ENCODE measurements at places on chromosomes 12 and 14.

GRCh38 chr12:109679501-109680263 lies 33.9 kb upstream of the FAM222A start:
- no peak for DNase-seq

GRCh38 chr14:60652674-60653651 lies 3.7 kb upstream of the SIX1 start:
- DNase-seq = no peak

- DNase-seq = no peak
Measured at GRCh38 chr14:92997343-92998061, 74.6 kb downstream of the CHGA start.

DNA sequence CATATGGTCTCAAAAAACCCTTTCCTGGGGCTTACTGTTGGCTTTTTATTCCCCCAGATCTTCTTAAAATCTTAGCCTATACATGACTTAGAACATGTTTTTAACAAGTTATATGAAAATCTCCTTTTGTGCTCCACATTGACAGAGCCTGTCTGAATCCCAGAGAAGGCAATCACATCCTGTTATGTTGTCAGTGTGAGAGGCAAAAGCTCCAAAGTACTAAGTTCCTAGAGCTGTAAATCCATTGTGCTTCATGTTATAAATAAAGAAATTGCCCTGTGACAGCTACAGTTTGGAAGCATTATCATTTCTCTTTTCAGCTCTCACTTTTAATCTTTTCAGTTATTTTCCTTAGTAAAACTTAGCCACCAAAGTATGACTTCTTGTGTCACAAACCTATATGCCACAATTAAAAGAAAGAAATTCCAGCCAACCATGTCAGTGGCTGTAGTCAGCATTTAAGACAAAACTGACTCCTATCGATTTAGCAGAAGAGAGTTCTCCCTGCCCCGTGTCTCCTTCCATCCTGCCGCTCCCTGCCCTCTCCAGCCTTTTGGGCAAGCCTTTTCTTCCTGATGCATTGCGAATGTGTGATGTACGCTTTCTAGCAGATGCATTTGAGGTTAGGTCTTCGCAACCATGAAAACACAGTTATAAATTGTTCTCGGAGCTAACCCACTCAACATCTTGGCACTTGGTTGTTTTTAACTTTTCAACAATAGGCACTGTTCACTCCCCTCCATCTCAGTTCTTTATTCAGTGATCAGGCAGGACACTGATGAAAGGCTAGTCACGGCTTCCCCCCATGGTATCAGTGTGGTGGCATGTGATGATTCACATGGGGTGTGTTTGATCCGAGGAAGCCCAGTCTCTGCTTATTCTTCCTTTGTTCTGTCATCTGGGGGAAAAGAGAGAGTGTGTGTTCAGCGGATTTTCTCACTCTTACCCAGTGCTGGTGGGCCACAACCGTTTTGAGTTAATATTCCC lies 143.5 kb downstream of the SSPN start:
- DNase-seq = no peak

- DNase-seq = no peak
Measured at GRCh38 chr12:122845865-122846621, 10.8 kb downstream of the HIP1R start.

GRCh38 chr14:95471476-95471875 lies 45.0 kb downstream of the SYNE3 start:
- no peak for DNase-seq

DNA sequence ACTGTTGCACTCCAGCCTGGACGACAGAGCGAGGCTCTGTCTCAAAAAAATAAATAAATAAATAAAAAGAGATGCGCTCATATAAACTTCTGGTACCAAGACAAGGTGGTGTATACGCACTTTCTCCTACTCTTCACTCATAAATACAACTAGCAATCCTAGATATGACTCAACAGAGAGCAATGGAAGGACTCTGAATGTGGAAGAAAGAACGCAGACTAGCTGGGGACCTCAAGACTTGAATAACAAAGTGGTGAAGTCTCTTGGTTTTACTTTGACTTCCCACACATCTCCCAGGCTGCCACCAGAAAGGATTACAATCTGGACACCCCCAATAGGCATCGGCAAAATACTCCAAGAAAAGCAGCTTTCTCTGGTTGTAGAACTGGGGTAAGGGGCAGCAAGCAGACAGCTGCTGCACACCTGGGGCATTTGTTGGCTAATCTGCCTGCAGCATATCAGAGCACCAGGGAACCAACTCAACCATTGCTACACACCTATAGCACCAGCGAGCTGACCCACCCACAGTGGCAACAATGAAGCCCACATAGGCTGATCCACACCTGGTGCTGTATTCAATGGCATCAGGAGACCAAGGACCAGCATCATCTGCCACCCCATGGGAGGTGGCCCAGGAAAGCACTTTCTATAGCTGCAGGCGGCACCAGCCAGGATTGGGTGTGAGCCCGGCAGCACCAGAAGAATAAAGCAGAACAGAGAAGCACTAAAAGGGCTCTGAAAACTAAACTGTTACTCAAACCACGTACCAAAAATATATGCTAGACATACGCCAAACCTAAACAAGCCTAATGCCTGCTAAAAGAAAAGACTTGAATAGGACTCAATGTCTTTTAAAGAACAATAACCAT lies 1231.7 kb upstream of the TMEM132C start:
- DNase-seq = no peak

GRCh38 chr12:82507686-82508085 lies 149.4 kb downstream of the METTL25 start:
- DNase-seq = no peak

DNA sequence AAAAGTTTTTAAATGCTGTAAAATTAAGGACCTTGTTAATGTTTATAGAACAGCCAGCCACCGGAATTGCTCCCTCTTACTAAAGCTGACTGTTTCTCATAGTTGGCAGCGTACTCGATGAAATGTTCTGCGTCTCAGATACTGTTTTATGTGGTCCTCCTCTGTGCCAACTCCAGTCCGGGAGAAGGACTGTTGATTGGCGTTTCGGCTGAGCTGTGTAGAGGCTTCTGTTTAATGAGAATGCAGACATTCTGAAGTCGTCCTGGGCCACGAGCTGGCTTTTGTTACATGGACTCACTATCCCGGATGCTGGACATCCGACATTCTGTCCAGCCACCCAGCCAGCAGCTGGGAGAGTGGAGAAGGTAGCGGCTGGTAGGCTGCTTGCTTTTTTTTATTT lies 75.4 kb downstream of the WDR20 start:
- DNase-seq = no peak

GRCh38 chr12:84357314-84357713 lies 555.3 kb downstream of the SLC6A15 start:
- no peak for DNase-seq

DNA sequence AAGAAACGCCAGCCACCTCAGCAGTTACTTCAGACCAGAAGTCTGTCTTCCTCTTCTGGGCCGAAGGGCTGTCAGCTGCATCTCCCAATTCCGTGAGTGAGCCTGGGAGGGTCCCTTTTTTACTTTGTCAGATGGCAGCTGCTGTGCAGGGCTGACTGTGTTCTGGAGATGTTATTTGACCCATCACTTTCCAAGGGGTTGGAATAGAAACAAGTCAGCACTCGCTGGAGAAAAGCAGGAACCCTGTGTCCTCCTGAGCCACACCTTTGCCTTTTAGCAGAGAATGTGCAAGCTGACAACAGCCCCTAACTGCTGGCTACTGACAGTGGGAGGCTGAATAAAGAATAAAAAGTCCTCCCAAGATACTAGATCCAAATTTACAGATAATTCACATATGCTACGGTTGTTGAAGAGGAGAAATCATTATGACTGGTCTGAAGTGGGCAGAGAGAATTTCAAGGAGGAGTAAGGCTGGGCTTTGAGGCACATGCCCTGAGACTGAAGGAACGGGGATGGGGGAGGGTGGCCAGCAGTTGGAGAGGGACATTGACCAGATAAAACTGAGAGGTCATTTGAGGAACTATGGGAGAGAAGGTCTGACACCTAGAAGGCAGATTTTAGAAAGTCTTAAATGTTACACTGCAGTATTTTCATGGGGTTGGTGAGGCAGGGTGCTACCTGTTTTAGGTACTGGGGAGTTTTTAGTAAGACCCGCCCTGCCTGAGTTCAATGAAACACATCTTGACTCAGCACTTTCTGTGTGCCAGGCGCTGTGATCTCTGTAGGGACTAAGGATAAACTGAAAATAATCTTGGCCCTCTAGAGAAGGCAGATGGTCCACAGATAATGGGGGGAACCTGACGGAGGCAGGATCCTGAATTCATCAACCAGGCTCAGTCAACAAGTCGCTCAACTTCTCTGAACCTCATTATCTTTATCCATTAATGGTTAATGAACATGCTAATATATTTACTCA lies 27.4 kb downstream of the FAM234B start:
- no peak for DNase-seq

- no peak for DNase-seq
Measured at GRCh38 chr12:52708010-52708409, 4.7 kb upstream of the KRT77 start.

- no peak for DNase-seq
Measured at GRCh38 chr14:66758031-66758613, 250.2 kb downstream of the GPHN start.

- no peak for DNase-seq
Measured at GRCh38 chr12:68749443-68749842, 3.5 kb downstream of the SLC35E3 start.

- DNase-seq = no peak
Measured at GRCh38 chr12:67241482-67241881, 27.7 kb upstream of the CAND1 start.

DNA sequence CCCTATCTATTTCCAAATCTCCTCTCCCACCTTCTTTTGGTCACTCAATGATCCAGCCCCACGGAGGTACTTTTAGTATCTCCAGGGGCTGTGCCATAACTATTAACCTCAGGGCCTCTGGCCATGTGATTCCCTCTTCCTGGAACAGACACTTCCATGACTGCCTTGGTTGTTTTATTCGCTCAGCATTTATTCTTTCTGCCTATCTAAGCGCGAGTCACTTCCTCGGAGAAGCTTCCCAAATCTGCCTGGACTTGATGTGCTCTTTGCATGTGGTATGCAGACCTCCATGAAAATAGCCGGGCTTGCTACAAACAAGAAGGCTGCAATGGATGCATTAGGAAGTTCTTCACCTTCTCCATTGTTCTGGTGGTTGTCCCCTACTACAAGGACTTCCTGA lies 939.0 kb upstream of the TMEM132C start:
- DNase-seq = no peak

- DNase-seq = no peak
Measured at GRCh38 chr14:104892531-104893434, 27.7 kb downstream of the CEP170B start.

- DNase-seq = no peak
Measured at GRCh38 chr12:110039085-110039807, 9.1 kb downstream of the C12orf76 start.

DNA sequence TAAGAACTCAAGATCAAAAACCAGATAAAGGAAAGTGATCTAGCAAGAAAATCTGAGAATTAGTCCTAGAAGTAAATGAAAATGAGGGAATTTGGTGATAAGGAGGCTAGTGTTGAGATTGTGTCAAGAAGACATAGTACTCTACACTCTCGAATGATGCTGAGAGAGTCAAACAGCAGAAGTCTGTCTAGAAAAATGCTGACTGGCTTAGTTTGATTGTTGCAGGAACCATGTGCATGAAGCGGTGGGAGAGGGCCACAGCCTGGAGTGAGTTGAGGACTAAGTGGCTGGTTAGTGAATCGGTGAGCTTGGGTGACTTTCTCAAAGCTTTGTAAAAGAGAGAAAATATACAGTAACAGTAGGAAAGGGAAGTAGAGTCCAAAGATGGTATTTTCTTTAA lies 124.5 kb downstream of the LRIG3 start:
- no peak for DNase-seq

- DNase-seq = no peak
Measured at GRCh38 chr14:104442107-104442551, 137.4 kb upstream of the C14orf180 start.

DNA sequence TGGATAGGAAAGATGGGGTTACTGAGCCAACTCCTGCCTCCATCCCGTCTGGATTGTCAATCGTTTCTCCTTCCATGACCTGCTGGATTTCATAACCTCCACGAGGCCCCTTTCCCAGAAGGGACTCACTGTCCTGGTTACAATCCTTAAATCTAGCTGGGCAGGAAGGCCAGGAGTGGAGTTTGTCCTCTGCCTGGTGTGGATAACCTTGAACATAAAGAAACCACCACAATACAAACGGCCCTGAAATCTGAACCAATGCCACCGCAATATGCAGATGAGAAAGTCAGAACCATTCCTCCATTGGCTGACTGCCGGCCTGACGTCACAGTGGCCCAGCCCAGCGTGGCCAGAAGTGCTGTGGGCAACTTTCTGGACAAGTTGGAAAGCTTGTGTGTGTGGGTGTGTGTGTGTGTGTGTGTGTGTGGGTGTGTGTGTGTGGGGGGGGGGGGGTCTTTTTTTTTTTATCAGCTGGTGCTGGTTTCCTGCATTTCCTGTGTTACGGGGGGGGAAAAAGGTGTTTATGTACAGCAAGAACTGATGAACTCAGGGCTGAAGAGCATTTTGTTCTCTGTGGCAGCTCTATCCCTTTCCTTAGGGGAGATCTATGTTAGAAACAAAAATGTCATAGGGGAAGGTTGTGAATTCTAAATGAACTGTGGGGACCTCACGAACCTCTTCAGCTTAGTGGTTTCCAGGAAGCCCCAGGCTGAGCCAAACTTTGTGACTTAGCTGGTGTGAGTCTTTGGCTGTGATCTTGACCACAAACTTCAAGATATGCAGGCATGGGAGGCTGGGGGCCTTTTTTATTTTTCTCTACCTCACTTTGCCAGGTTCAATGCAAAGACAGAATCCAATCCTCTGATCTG lies 81.6 kb upstream of the MED13L start:
- DNase-seq = peak; percentile 46

- no peak for DNase-seq
Measured at GRCh38 chr12:4064008-4064407, 190.8 kb upstream of the PARP11 start.

- no peak for DNase-seq
Measured at GRCh38 chr12:100959481-100959880, 164.9 kb downstream of the ANO4 start.

DNA sequence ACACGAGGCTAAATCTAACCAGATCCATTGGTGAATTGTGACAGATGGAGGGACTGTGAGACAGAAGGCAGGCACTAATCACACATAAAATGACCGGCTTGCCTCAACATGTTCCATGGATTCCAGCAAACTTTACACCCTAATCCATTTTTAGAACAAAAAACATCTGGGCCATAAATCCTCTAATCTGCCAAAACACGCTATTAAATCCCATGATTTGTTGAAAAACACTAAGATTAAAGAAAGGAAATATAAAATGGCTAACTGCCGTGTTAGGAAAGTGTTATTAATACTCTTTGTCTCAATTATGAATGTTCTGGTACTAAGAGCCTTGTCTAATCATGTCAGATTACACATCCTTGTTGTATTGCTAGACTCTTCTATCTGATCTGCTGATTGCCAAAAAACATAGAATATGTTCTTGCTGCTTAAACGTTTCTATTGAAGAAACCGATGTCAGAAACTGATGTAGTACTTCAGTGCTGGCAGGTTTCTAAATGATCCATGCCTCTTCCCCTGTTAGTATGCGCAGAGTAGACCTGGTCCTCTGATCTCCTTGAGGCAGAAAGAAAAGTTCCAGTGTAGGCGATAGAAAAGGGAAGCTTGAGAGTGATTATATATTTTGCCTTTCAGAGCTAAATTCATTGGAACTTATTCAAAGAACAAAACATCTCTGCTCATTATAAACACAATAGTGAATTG lies 384.9 kb downstream of the SOX5 start:
- no peak for DNase-seq

- DNase-seq = no peak
Measured at GRCh38 chr14:76065519-76065918, 80.0 kb downstream of the IFT43 start.
